ACHN (cell line): ENCODE measurements at places on chromosomes 13 and 19.
A peak's percentile ranks its signal among the peaks of the same experiment; 100 is the strongest.

DNA sequence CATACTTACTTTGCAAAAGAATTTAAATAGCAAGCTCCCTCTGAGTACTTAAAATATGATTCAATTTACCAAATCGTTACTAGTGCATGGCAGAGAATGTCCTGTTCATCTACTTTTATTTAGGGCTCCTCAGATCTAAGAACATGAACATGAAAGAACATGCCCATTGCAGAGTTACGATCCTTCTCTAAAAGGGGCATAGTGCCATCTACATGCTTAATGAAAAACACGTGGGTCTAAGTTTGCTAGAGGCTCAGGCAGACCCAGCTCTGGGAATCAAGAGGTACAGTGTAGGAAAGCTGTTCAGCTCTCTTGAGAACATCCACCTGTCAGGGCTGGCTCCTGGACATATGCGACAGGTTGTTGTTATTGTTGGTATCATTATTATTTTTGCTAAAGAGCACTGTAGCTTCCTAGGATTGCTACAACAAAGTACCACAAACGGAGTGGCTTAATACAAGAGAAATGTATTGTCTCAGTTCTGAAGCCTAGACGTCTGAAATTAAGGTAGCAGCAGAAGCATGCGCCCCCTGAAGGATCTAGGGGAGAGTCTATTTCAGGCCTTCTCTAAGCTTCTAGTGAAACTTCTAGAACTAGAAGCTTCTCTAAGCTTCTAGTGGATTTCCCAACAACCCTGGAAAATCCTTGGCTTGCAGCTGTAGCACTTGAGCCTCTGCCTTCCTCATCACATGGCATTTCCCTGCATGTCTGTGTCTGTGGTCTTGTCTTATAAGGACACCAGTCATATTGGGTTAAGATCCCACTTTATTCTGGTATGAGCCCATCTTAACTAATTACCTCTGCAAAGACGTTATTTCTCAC is 133.9 kb downstream of the DCT start:
- peak; percentile 59 for DNase-seq

GRCh38 chr13:75514080-75514995 is 23.3 kb downstream of the COMMD6 start:
- no peak for DNase-seq

GRCh38 chr13:24288870-24289269 is 20.5 kb upstream of the C1QTNF9 start:
- DNase-seq: no peak

DNA sequence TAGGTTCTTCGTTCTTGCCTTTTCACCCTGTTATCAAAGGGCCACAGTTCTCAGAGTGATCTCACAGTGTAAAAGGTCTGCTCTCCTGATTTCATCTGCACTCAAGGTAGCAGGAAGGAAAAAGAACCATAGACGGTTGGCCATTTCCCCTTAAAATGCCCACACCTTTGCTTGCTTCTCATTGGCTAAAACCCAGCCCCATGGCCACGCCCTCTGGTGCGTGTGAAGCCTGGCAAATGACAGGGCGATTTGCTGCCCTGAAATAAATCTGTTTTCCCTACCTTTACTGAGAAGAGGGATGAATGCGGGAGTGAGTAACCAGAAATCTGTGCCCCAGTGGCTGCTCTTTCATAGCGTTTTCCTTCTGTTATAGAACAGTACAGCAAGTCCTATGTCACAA is 269.3 kb downstream of the POU4F1 start:
- DNase-seq: no peak

GRCh38 chr13:73245246-73245645 is 186.4 kb downstream of the KLF5 start:
- DNase-seq: no peak

- DNase-seq: no peak
These were observed 93.5 kb downstream of the DACH1 start for GRCh38 chr13:71773531-71773930.

DNA sequence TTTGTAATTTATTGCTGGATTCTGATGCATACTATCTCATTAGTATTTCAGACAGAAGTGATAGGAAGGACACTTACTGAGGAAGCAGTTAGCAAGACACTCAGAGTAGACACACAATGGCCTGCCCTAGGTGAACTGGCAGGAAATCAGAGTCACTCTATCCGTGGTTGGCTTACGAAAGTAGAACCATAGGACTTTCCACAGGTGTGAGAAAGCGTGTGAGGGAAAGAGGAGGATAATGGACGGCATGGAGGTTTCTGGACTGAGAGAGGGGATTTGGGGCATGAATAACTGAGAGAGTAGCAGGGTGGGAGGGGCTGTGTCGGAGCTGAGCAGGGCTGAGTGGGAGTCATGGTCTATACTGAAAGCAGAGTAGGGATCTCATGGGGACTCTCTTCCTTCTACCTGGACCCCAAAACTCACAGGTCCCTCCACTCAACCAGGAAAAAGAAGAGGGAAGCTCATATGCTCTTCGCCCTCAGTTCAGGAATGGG is 18.7 kb upstream of the EID2 start:
- no peak for DNase-seq

DNA sequence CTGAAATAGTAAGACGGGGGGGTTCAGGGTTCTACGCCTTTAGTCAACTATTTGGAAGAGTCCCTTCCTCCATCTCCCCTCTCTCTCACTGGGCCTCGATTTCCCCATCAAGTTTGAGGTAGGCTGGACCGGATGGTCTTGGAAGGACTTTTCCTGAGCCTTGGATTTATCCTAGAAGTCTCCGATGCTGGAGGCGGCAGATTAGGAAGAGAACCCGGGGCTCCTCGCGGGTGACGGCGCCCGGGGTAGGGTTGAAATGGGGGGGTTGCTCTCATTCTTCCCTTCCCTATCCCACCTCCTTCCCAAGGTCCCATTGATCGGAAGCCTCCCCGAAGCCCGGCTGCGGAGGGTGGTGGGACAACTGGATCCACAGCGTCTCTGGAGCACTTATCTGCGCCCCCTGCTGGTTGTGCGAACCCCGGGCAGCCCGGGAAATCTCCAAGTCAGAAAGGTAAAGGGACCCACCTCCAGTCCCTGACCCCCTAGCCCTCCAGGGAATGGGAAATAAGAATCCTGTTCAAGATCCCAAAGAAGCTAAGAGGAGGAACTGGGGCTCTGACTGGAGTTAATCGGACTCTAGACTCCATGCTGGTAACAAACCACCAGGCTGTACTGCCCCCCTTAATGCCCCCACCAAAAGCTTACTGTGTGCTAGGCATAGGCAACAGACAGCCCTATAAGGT is 781 bp downstream of the QPCTL start:
- DNase-seq: peak; percentile 70

GRCh38 chr19:30473334-30473867 is 101.2 kb downstream of the ZNF536 start:
- no peak for DNase-seq

DNA sequence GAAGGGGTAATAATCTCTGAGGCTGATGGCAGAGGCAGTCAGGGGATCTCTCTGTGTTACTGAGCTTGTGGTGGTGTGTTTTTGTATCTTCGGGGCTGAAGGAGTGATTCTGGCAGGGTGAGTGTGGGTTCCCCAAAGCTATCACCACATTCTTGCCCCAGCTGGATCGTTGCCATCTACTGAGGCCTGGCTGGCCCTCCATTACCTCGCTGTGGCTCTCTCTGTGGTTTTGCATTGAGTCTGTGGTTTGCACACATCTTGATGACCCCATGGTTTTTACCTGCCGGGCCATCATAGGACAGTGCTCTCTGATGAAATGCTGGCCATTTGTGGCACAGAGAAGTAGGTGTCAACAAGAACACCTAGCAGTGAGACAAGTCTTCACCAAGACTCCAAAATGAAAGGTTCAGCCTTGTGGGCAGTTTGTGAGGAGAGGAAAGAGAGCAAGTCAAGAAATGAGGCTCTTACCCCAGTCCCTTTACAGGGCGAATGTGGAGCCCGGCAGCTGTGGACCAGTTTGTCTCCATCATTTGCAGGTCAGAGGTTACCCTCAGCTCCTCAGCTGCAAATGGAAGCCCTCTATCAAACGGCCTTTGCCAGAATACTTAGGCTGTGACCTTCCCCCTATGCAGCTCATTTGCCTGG is 69.0 kb upstream of the NPAS1 start:
- DNase-seq: no peak

GRCh38 chr13:46184277-46184699 is 2.3 kb upstream of the LCP1 start:
- DNase-seq: peak; percentile 19

- no peak for DNase-seq
These were observed 559 bp upstream of the SSBP4 start for GRCh38 chr19:18418483-18419194.

DNA sequence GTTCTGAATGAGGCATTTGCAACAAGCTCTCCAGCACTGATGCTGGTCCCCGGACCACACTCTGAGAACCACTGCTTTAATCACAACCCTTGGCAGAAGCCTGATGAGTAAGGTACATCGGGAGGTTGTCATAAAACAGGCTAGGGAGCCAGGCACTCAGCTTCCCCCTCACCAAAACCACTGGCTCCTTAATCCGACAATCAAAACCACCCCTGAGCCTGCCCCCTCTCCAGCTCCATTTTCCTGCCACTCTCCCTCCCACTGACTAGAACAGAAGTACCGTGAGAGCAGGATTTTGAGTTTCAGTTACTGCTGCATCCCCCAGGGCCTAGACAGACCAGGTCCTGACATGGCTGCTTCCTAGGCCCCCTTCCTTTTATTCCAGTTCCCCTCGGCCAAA is 7.2 kb downstream of the GSK3A start:
- no peak for DNase-seq

DNA sequence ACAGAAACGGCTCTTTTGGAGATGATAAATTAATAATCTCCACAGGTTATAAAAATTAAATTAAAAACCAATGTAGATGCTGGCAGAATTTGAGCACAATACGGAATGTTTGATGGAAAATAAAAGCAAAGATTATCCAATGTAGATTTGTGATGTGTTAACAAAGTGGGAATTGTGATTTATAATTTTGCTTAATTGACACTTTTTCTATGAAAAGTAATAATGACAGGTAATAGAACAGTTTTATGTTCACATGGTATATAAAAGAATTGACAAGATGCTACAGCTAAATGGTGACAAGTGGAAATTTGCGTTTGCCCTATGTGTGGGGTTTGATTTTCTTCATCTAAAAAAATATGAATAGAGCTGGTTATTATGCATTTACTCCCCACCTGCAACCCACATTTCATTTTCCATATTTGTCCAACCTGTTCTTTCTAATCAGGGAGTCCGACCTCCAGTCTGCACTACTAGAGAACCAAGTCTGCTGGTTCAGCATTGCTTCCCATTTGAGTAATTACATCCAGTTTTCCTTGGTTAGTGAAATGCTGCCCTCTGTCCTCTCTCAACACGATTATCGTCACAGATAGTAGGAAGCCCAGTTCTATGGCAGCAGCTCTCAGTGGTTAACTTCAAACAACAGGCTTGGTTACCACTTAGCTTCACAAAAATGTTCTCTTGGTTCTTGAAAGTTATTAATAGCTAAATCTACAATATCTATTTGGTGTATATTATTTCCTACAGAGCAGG is 61.4 kb upstream of the SLITRK1 start:
- DNase-seq: no peak

DNA sequence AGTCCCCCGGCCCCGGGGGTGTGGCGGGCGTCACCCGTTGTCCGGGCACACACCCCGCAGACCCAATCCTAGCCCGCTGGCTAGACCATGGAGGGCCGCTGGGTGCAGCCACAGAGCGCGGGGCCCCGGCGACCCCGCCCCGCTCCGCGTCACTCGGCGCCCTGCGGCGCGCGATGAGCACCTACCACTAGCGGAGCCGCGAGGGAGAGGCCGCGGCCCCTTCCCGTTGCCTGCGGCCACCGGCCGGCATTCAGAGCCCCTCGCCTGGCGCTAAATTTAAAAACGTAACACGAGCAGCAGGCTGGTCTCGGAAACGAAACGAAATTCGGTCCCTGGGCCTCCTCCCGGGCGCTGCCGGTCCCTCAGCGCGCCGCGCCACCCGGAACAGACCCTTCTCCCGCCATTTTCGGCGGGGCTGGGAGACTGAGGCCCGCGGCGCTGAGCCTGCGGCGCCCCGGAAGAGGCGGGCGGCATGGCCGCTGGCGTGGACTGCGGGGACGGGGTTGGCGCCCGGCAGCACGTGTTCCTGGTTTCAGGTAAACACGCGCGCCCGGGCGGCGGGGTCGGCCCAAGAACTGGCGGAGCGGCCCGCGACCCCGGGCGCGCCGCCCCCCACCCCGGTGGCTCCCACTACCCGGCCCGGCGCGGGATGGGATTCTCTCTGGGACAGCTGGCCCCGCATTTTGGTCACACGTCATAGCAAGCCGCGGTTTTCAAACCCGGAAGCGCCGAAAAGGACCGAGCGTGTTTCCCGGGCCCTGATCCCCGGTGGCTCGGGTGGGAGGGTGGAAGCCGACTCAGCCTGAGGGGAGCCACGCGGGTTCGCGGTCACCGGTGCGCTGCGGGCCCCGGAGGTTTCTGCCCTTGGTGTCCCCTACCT is at the start of gene RNASEH2B:
Gene RNASEH2B, plus strand, starts transcription at position 187 of the 880 bp plus-strand sequence. Its CDS starts 286 bp downstream, at position 473.
- peak; percentile 75 for DNase-seq

DNA sequence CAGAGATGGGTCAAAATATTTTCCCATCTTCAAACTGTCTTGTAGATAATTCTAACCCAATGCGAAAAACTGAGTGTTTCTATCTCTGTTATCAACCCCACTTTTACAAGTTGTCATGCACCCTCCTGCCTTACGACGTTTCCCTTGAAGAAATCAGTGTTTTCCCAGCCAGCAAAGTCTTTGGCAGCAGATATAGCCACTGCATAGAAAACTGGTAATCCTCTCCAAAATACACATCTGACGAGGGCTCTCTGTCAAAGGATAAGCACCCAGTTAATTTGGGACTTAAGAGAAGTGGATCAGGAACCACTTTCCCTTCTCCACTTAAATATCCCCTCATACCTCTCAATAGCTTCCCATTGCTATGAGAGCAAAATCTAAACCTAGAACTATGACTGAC is 351.9 kb upstream of the MIR17HG start:
- DNase-seq: no peak

DNA sequence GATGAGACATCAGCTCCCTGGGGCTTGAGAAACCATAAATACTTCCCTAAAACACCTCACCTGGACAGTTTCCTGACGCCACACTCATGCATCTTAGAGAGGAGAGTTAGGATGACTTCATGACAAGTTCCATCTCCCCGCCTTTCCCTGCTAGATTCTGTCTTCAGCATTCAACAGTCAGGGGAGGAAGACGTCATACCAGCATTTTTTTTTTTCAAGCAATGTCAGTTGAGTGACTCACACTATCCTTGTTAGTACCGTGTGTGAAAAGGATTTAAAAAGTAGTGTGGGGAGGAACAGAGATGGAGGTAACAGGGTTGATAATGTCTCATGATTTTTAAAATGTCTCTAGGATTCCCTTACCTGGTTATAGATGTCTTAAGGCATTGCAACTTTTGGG is at the start of gene OR7D2:
Gene OR7D2, plus strand, starts transcription at position 79 of the 400 bp plus-strand sequence. CDS start 6,803 bp downstream, outside the sequence.
- no peak for DNase-seq

DNA sequence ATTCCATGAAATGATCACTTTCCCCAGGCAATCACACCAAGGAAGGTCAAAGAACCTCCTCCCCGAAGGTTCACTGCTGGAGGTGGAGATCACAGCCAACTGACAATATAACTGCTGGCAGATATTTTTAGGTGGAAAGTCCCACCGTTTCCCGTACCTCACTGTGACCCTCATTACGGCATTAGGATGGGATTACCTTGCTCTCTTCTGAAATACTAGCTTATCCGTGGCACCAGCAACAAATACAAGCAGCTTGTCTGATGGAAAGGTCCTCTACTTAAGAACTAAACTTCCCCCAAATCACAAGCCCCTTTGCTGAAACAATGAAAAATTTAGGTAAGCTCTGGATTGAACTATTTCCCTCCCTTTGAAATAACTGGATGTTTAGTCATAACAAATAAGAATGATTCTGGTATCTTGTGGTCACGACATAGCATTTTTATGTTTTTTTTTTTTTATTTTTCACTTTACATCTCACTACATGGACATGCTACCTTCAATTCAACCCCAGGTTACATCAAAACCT is 178.9 kb downstream of the COL4A1 start:
- peak; percentile 3 for DNase-seq

- DNase-seq: no peak
These were observed 51.9 kb upstream of the PTPRS start for GRCh38 chr19:5392486-5392885.
